Esophagus squamous epithelium (tissue), 5 donors: ENCODE measurements at places on chromosomes 3 and 15. TPM values are rescaled to one million over a fixed set of nuclear protein-coding genes. Genes with fewer than 3 reads are reported as not detected.

C2CD4A gene
- total RNA-seq: 1.8 TPM

TADA3 gene
- total RNA-seq: 51.0 TPM

PRR20G gene
- not detected for total RNA-seq

LRRC28 gene
- 31.7 TPM for total RNA-seq

CD86 gene
- total RNA-seq: 11.1 TPM

FAM219B gene
- total RNA-seq: 46.0 TPM

GOLGA6L4 gene
- 3.6 TPM for total RNA-seq

MEX3B gene
- 0.22 TPM for total RNA-seq

KBTBD8 gene
- total RNA-seq: 2.8 TPM
